Keratinocyte (primary cell): ENCODE measurements at places on chromosomes 7 and 10.
A peak's percentile ranks its signal among the peaks of the same experiment; 100 is the strongest.

DNA sequence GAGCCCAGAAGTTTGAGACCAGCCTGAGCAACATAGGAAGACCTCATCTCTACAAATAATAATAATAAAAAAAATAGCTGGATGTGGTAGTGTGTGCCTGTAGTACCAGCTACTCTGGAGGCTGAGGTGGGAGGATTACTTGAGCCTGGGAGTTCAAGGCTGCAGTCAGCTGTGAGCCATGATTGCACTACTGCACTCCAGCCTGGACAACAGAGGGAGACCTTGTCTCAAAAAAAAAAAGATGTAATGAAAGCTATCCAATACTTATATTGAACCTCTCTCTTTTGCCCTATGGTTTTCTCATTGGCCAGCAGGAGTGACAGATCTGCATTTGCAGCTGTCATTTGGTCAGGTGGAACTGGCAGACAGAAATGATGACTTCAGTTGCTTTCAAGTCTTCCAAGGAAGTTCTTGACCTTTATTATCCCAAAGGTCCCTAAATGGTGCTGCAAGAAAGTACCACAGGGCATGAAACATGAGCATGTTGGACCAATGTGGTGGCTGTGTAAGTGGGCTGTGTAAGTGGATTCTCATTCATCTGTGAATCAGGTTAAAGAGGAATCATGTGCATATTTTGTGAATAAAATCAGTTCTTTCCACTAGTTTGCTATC lies 99.4 kb downstream of the CALD1 start:
- DNase-seq = no peak

- no peak for DNase-seq
Measured at GRCh38 chr10:76067447-76067846, 636.0 kb downstream of the LRMDA start.

- DNase-seq = peak; percentile 96
Measured at GRCh38 chr7:99618726-99619125, 2.0 kb downstream of the ZSCAN25 start.

DNA sequence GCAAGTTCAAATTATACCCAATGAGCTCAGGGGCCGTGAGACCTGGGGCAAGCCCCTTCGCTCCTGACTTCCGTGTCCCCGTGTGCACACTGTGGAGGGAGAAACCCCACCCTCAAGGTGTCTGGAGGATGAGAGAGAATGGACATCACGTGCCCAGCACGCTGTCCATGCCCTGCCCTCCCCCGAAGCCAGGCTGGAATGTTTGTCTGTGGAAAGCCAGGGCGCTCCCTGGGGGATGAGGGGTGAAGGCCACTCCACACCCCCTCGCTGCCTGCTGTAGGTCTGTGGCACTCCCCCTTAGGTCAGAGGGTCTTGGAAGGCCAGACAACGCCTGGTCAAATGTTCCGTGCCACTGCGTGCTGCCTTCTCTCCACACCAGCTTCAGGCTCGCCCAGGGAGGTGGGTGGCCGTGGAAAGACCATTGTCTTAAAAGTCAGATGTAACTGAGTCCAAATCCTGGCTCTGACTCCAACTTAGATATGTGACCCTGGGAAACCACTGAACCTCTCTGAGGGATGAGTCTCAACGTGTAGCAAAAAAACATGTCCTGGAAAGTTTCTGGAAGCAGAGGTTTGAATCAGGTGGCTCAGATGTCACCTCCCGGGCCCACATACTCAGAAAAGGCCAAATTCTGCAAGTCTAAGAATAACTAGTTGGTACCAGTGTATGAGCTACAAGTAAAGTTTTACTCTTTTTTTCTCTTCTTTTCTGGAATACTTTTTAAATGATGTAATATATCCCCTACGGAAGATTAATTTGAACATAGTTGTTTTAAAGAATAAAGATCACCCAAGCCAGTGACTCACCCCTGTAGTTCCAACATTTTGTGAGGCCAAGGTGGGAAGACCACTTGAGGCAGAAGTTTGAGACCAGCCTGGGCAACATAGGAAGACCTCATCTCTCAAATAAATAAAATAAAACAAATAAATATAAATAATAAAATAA lies 24.9 kb downstream of the RCC1L start:
- DNase-seq = no peak

GRCh38 chr10:33899578-33900531 lies 565.4 kb upstream of the NRP1 start:
- DNase-seq = no peak

DNA sequence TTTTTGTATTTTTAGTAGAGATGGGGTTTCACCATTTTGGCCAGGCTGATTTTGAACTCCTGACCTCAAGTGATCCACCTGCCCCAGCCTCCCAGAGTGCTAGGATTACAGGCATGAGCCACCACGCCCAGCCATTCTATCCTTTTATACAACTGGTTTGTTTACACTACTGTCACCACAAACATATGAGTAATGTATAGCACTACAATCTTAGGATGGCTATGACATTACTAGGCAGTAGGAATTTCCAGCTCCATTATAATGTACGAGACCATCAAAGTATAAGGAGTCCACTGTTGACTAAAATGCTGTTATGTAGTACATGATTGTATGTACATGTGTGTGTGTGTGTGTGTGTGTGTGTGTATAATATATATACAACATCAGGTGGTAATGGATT lies 1126.1 kb upstream of the LRRN3 start:
- DNase-seq = no peak

GRCh38 chr10:1180836-1181235 lies 124.7 kb downstream of the WDR37 start:
- no peak for DNase-seq

- no peak for DNase-seq
Measured at GRCh38 chr7:29102558-29103151, 43.7 kb downstream of the CPVL start.

- DNase-seq = no peak
Measured at GRCh38 chr10:43264965-43265798, 1.7 kb downstream of the RASGEF1A start.

DNA sequence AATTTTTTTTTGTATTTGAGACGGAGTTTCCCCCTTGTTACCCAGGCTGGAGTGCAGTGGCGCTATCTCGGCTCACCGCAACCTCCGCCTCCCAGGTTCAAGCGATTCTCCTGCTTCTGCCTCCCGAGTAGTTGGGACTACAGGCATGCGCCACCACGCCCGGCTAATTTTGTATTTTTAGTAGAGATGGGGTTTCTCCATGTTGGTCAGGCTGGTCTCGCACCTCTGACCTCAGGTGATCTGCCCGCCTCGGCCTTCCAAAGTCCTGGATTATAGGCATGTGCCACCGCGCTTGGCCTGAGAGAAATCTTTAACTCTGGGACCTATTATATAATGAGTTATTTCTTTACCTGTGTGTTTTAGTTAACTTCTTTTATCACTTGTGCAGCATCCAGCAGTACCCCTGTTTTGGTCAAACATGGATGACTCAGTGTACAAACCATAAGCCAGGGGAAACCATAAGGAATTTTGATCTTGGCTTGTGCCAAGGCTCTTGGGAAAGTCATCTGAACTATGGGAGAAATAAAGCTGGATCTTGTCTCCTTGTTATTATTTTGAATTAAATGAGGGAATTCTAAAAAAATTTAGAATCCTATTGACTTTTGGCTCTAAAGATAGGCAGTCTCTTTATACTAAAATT lies 23.6 kb upstream of the ZRANB1 start:
- DNase-seq = no peak

GRCh38 chr10:117470733-117471132 lies 71.8 kb upstream of the EMX2 start:
- no peak for DNase-seq

DNA sequence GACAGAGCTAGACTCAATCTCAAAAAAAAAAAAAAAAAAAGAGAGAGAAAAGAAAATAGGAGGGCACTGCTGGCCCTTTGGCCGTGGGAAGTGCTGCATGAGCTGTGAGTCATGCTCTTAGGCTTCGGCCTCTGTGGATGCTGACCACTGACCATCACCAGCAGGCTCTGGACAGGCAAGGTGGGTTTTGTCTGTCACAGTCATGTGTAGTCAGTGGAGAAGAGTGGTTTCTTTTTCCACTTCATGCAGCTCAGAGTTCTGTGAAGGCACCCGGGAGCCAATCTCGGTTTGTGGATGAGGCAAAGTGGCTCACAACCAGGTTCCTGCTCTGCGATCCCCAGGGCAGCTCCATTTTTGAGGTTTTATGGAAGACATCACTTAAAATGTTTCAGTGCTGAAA lies 58.1 kb downstream of the PRTFDC1 start:
- DNase-seq = no peak
